ENCODE measurements at places on chromosomes 2 and 18.

DNA sequence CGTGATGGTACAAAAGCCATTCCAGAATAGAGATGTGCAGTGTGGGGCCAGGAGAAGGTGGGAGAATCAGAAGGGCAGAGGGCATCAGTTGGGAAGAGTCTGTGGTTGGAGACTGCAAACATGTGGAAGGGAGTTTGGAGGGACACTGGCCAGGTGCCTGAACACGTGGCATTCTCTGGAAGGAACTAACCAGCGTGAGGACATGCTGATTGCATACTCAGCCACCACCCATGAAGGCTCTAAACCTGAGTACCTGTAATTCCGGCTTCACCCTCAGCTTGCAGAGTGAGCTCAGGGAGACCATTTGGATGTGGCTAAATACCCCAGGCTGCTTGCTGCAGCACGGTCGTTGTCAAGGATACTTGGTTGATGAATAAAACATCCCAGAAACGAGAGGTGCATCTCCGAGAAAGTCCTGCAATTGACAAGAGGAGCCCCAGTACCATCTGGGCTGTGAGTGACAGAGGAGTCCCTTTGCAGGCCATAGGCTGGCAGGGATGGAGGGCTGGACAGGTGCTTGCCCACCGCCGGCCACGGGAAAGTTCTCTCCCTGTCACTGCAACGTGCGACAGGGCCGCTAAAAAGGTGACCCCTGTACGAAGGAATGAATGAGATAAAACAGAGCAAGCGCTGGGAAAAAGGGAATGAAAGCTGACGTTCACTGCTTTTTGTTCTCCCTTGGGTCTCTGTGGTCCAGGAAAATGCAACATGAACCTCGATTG lies 5.0 kb downstream of the ACKR3 start:
- DNase-seq, result no peak

DNA sequence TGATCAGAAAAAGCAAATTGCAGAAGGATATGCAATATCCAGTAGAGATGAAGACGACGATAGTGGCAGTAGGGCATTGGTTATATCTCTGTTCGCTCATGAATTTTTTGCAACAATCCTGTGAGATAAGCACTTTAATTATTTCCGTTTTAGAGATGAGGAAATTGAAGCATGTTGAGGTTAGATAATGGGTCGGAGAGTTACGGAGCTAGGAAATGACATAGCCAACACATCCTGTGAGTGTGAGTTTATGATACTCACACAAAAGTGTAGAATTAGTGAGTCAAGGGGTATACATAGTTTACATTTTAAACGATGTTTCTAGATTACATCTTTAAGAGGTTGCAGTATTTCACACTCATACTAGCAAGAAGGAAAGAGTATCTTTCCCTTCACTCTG lies 123.1 kb upstream of the ARL4C start:
- DNase-seq, result peak; percentile 74

GRCh38 chr2:143948710-143949109 lies 571.2 kb downstream of the ZEB2 start:
- DNase-seq, result no peak

- DNase-seq, result no peak
Observed at GRCh38 chr2:237244976-237245646, 159.4 kb downstream of the COPS8 start.

DNA sequence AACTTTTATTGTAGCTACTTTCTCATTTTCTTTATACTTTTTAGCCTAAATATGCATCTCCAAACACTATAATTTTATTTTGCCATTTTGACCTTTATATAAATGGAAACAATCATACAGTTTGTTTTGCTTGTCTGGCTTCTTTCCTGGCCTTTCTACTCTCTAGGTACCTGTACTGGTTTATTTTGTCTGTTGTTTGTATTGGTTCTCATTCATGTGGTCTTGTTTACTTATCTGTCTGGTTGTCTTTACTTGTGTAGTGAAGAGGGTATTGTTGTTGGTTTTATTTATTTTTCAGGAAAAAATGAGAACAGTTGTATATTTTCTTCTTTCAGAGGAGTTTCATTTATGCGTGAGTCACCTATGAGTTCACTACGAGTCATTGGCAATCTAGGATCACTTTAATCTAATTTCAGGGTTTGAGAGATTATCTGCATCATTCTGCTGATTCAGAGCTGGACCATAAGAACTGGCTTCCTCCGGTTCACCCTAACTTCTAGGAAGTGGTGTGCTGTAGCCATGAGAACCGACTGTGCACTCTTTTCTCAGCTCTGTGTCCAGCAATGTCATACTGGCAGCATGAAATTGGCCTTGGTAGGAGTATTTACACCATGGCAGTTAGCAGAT lies 33.1 kb upstream of the HDAC4 start:
- no peak for DNase-seq

DNA sequence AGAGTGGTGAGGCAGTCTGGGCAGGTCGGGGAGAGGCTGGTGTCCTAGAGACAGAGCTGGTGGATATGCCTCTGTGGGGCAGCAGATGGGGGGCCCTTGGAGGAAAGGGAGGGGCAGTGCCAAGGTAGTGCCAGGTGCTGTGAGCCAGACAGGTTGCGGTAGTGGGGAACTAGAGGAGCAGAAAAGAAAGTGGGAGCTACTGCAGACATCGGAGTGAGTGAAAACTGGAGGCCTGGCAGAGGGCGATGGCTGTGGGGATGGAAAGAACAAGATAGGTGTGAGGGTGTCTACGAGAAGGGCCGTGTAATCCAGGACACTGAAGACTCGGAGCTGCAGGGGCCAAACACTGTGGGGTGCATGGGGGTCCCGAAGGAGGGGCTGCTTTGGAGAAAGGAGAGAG lies 21.7 kb downstream of the C1QL2 start:
- DNase-seq, result no peak

- DNase-seq, result peak; percentile 18
Observed at GRCh38 chr2:232097260-232097659, 135.7 kb downstream of the DIS3L2 start.

DNA sequence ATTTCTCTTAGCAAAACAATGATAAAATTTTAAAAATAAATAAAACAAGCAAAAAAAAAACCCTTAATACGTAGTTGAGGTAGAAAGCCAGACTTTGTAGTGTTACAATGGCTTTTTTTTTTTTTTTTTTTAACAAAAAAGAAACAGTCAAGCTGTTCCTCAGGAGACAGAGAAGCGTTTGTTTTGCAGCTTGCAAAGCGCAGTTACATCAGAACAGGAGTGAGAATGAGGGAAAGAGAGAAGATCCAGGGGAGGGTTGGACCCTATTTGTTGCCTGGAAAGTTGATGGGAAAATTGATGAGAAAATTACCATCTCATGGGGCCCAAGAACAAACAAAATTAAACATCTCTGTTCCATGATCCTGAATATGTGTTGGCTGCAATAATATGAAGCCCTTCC lies 146.5 kb downstream of the NETO1 start:
- no peak for DNase-seq

GRCh38 chr18:37385846-37386778 lies 179.5 kb downstream of the CELF4 start:
- peak; percentile 60 for DNase-seq

DNA sequence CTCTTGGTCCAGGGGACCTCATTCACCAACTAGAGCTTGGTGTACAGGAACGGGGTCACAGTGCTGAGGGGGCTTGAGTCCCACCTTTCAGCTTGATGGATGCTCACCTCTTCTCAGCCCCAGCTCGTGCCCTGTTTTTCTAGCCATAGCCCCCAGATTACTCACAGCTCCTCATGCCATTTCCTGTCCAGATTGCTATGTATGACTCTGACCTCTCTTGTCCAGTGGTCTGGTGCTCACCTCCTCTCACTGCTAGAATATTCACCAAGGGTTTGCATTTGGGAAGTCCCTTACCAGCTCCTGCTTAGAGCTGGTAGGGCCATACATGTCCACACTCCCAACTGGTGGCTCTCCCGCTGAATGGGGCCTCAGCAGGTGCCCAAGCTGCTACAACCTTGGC lies 5.9 kb downstream of the LBX2 start:
- no peak for DNase-seq

- peak; percentile 51 for DNase-seq
Observed at GRCh38 chr18:48621815-48622555, 83.2 kb downstream of the CTIF start.

DNA sequence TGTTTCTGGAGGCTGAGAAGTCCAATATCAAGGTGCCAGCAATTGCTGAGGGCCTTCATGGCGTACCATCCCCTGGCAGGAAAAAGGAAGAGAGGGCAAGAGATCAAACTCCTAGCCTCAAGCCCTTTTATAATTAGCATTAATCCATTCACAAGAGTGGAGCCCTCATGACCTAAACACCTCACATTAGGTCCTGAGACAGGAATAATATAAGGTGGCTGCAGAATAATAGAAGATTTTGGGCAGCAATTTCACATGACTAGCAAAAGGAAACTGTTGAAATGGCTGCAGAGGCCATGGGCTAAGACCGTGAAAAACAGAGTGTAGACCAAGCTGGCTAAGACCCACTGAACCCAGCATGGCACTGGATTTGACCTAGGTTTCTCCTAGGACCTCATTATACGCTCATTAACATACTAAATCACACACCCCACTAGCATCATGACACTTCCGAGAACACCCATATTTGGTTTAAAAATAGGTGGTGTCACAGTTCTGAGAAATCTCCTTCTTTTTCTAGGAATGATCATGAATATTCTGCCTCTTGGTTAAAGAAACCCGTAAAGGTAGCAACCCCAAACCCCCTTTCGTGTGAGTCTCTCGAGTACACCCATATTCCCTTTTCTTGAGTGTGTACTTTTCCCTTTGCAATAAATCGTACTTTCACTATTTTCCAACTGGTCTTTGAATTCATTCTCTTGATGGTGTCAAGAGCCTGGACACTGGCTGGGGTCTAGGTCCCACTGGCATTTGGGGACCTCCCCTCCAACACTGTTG lies 3.1 kb upstream of the MYCN start:
- DNase-seq, result no peak

DNA sequence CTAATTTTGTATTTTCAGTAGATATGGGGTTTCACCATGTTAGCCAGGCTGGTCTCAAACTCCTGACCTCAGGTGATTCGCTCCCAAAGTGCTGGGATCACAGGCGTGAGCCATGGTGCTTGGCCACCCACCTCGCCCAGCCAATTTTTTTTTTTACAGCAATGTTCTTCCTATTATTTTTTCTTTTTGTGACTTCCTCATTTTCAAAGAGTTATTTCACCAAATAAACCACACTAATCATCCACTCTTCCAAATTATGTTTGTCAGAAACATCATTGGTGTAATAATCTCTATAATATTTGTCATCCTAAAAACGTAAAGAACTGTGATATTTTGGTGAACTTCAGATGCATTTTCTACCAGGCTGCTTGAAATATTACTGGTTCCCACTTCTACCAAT lies 16.3 kb upstream of the PDCL3 start:
- no peak for DNase-seq

DNA sequence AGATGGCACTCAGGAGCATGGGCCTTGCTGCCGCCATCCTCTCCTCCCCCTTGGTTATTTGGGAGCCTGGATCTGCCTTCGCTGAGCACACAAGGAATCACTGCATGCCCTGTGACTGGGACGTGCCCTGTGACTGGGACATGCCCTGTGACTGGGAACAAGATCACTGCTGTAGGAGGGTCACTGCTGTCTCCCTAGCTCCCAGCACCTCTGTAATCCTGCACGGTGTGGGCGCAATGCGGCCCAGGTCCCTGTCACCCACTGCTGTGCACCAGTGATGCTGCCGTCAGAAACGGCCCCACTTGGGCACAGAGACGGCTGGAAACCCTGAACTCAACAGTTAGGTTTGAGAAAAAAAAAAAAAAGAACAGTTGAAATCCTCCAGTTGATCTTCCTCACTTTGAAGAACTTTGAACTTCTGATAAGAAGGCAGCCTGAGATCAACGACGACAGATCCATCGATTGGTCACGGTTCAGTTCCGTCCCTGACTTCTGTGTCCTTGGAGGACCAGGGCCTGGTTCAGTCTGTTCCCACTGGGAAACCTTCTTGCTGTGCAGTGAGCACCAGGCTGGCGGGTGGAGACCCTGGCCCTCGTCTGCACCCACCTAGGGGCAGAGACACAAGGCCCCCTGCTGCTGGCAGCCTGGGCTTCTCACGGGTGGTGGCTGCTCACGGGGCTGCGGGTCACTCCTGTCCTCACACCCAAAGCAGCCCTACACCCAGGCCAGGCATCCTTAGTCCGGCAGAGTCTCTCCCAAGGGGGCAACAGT lies 125.9 kb downstream of the PXDN start:
- no peak for DNase-seq

- DNase-seq, result no peak
Observed at GRCh38 chr2:68537809-68538208, 70.4 kb downstream of the APLF start.

- DNase-seq, result no peak
Observed at GRCh38 chr2:51662187-51662586, 630.3 kb upstream of the NRXN1 start.

DNA sequence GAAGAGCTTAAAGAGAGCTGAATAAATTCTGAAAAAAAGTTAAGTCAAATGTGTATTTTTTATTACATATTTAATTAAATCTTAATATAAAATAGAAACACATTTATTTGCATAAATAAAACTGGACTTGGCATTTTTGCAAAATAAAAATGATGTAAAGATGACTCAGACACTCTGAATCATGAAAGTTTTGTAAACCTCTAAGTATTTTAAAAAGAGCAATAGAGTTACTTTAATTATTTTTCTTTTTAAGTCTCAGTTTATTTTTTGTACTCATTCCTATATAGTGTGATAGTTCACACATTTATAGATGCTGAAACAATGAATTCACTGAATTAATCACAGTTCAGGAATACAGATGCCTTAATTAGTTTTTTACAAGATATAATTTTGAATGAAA lies 109.9 kb upstream of the DTNA start:
- DNase-seq, result no peak

DNA sequence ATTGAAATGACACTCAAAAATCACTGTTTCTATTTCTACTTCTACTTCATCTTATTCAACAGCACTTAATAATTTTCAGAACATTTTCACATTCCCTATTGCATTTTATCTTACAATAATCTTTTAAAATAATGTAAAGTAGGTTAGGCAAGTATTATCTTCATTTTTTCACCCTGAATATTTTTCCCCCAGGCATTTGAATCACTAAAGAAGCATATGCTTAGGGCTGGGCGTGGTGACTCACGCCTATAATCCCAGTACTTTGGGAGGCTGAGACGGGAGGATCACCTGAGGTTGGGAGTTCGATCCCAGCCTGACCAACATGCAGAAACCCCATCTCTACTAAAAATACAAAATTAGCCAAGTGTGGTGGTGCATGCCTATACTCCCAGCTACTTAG lies 6.7 kb downstream of the WDCP start:
- no peak for DNase-seq

- DNase-seq, result no peak
Observed at GRCh38 chr2:204335451-204336058, 209.7 kb upstream of the PARD3B start.

GRCh38 chr18:49170925-49171505 lies 220.2 kb upstream of the SMAD7 start:
- DNase-seq, result no peak

GRCh38 chr2:239727776-239728600 lies 297.2 kb downstream of the NDUFA10 start:
- DNase-seq, result no peak

DNA sequence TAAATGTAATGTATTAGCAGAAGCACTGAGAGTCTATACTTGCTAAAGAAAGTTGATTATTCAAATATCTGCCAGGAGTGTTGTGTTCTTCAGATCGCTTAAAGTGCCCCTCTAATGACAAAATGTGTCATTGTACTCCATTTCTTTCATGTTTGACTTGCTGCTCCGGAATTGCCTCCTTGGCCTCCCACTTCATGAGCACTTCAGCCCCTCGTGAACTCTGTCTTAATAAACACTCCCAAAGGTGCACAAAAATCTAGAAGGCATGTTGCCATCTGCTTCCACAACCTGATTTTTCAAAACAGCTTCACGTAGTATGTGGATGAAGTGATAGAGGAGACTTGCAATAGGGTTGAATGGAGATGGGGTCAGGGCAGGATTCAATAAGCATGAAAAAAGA lies 396.1 kb downstream of the TDRD15 start:
- DNase-seq, result no peak

Measured in Jurkat, Clone E6-1 (cell line).